Nasal cavity respiratory epithelium epithelial cell of viscerocranial mucosa (primary cell): ENCODE measurements at places on chromosomes 1 and 21. TPM values are rescaled to one million over a fixed set of nuclear protein-coding genes. Genes with fewer than 3 reads are reported as not detected.

Gene GIPC2
- total RNA-seq: 0.50 and 0.68 TPM in 2 replicates

Gene MYBPHL
- total RNA-seq: not detected in 2 replicates

Gene ADAMTSL4
- total RNA-seq: 1.7 and 2.8 TPM in 2 replicates

Gene BNIPL
- 3.3 and 7.5 TPM in 2 replicates for total RNA-seq

Gene SUSD4
- under 0.01 and 1.1 TPM in 2 replicates for total RNA-seq
